ENCODE measurements at places on chromosomes 7 and 10.

DNA sequence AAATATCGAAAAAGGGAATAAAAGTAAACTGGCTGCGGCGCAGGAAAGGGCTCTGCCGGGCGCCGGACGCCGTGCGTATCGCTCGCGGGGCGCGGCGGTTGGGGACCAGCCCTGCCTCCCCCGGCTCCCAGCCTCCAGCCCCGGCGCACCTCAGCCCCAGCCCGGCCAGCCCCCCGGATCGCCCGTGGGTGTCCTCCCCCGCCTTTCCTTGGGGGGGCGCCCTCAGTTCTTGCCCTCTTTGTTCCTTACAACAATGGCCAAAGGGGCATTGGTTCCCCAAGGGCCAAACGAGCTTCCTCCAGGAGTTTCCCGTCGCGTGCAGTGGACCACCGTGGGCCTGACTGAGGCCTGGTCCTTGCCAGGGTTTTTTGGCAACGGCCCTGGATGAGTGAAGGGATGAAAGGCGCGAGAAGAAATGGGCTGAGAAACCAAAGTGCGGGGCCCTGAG, 1.2 kb downstream of the MACROH2A2 start:
- no peak for DNase-seq

- DNase-seq, result no peak
These were observed 827.6 kb upstream of the AUTS2 start for GRCh38 chr7:68770649-68771048.

DNA sequence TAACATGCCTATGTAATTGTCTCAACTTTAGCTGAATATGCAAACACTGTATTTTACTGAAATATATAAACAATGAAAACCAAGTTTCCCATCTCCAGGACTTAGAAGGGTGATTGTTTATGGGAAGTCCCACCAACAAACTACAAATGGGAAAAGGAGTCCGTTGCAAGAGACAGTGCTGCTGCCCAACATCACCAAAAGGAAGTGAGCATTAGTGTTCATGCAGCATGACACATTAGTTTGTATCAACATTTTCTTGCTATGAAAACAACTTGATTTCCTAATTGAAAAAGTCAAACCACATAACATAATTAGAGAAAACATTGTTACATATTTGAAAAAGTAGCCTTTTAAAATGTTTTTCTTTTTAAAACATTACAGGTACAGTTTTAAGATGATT, 138.5 kb downstream of the ZNF438 start:
- no peak for DNase-seq

DNA sequence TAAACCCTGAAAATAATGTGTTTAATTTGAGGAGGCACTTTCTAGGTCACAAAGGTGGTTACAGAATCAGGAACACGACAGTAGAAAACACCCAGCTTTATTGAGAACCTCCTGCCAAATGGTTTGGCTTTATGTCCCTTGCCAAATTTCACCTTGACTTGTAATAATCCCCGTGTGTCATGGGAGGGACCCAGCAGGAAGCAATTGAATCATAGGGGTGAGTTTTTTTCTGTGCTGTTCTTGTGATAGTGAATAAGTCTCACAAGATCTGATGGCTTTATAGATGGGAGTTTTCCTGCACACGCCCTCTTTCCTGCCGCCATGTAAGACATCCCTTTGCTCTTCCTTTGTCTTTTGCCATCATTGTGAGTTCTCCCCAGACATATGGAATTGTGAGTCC, 193.8 kb upstream of the KLF6 start:
- no peak for DNase-seq

DNA sequence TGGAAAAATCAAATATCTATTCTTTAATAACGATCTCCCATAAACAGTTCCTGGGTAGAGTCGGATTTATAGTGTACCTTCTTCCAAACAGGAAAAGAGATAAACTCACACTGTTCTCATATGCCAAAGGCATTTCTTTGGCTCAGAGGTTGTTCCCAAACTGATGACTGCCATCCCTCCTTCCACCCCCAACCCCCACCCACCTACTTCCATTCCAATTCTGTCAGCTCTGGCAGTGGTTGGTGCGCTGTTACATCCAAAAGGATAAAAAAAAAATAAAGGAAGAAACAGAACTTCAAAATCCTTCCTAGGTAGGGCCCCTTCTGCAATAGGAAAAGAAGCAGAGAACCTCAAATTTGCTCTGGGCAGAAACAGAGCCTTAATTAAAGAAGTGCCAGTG, 104.7 kb downstream of the DGKI start:
- no peak for DNase-seq

- DNase-seq, result no peak
These were observed 31.0 kb upstream of the FZD1 start for GRCh38 chr7:91233212-91233611.

DNA sequence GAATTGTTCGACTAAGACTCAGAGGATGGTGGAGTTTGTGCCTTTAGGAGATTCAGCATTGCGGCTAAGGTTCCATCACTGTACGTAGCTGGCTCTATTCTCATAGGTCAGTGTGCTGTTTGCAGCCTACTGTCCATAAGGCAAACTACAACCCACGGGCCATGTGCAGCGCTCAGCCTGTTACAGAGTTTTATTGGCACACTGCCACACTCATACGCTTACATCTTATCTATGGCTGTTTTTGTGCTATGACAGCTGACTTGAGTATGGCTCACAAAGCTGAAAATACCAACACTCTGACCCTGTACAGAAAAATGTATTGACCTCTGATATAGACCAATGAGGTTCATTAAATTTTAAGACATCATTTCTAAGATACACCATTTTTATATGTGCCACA, 114.5 kb downstream of the ARID5B start:
- no peak for DNase-seq
